ENCODE measurements at places on chromosomes 12 and 14.

- peak; percentile 86 for DNase-seq
Measured at GRCh38 chr12:6570264-6570887, 2.3 kb upstream of the NOP2 start.

- DNase-seq, result no peak
Measured at GRCh38 chr12:29314416-29314815, 66.6 kb downstream of the ERGIC2 start.

- no peak for DNase-seq
Measured at GRCh38 chr12:29398495-29398894, 17.5 kb upstream of the ERGIC2 start.

DNA sequence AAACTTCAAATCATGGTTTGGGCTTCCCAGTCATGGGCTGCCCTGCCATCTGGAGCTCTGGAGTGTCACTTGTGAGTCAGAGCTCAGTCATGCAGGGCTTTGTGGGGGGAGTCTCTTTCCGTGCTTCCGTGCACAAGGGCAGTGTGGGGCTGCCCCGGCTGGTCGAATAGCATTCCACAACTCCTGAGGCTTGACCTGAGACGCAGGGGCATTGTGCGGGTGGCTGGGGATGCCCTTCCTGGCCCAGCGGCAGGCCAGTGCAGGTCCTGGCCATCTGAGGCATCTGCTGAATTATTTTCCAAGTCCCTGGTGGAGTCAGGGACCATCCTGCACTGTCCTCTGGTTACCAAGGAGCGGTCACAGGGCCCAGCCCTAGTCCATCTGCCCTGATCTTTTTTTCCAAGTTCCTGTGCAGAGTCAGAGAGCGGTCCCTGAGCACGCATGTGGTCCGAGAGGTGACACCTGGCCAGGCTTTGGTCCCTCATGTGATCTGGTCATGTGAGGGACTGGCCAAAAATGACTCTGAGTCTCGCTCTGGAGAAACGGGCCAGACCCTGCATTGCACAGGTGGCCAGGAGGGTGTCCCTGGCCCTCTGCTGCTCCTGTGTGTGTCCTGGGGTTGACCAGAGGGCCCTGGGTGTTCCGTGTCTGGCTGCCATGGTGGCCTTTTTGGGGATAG lies 167.0 kb upstream of the ALG10B start:
- DNase-seq, result no peak
